ENCODE measurements at places on chromosomes 2 and 18.

DNA sequence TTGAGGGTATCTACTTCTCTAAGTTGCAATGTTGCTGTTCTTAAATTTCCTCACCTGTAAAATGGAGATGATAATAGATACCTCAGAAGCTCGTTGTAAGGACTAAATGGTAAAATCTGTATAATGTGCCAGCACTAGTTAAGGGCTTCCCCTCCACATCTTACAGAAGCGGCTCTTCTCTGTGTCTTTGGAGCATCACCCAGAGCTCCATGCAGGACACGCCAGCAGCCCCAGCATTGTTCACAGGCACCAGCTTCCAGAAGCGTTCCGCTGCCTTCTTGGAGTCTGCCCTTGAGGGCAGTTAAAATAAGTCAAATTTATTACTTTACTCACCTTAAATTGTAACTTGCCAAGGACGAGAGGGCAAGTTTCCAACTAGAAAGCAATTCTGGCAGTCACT lies 5.8 kb downstream of the DCDC2C start:
- no peak for DNase-seq

DNA sequence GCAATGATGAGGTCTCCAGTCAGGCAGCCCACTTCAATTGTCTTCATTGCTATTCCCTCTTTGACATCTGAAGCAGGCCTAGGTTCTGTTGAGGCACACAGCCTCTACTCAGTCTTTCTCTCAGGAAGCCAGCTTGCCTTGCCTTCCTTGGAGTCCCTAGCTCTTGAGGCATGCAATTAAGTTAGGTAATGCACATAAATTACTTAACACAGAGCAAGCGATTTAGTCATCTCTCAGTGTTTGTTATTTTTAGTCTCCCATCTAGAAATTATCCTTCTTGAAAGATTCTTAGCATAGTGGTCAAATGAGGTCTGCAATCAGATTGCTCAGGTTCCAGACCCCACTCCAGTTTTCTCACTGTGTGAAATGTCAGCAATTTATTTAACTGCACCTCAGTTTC lies 32.0 kb downstream of the SULT1C4 start:
- no peak for DNase-seq

DNA sequence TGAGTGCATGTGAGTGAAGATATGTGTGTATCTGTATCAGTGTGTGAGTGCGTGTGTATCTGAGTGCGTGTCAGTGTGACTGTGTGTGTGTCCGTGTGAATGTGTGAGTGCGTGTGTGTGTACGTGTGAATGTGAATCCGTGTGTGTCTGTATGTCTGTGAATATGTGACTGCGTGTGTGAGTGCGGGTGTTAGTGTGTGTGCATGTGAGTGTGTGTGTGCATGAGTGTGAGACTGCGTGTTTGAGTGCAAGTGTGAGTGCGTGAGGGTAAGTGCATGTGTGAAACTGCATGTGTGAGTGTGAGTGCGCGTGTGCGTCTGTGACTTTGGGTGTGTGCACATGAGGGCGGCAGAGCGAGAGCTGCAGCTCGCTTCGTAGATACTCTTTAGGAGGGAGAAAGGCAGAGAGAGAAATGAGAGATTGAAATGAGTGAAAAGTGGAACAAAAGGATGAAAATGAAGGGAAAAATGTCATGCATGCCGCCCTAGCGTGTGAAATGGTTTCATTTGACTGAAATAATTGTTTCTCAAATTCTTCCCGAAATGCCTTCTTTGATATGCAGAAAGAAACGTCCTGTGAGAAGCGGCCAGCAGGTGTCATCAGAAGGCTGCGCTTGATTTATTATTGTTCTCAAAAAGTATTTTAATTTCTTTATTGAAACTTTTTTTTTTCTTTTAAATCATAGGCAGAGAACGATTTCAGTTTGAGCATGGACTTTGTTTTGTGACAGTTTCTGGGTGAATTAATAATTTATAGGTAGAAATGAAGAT lies 25.6 kb downstream of the ZNF407 start:
- DNase-seq: peak; percentile 52

DNA sequence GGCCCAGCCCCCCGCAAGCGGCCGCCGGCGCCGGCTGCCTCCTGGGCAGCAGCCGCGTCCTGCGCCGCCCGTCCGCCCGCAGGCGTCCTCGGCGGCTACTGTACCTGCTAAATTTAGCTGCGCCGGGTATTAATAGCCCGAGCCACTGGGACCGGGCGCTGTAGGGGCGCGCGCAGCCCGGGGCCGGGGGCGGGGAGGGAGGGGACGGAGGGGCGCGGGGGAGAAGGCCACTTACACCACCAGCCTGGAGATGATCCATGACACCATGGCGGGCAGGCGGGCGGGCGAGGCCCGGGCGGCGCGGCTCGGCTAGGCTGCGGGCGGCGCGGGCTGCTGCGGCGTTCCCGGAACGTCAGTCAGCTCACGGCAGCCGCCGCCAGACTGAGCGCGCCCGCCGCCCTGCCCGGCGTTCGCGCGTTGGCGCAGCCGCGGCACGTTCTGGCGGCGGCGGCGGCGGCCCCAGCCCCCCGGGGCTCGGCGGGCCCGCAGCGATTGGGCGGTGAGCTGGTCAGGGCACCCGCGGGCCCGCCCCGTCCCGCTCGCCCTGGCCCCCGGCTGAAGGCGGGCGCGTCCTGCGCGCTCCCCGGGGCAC lies at the start of gene REEP1:
Gene REEP1 (minus strand): TSS at position 383 of the 592 bp plus-strand sequence. CDS start 116 bp downstream, at position 267.
- DNase-seq: peak; percentile 26

GRCh38 chr2:204046145-204046544 lies 109.6 kb downstream of the ICOS start:
- DNase-seq: no peak

- no peak for DNase-seq
These were observed 105.7 kb upstream of the GATA6 start for GRCh38 chr18:22063672-22064071.

DNA sequence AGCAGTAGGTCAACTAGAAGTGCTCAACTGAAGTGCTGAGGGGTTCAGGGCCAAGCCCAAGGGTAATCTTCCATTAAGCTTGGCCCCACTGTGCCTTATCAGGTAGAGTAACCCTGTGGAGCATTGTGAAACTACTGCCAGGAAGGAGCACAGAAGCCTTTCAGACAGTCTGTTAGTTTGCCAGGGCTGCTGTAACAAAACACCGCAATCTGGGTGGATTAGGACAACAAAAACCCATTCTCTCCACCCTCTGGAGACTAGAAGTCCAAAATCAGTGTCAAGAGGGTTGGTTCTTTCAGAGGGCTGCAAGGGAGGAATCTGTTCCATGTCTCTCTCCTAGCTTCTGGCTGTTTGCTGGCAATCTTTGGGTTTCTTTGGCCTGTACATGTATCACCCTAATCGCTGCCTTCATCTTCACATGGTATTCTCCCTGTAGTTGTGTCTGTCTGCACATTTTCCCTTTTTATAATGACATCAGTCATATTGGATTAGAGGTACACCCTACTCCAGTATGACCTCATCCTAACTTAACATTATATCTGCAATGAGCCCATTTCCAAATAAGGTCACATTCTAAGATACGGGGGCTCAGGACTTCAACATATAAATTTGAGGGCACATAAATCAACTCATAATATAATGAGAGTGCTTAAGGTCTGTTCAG lies 21.2 kb downstream of the VIT start:
- no peak for DNase-seq

DNA sequence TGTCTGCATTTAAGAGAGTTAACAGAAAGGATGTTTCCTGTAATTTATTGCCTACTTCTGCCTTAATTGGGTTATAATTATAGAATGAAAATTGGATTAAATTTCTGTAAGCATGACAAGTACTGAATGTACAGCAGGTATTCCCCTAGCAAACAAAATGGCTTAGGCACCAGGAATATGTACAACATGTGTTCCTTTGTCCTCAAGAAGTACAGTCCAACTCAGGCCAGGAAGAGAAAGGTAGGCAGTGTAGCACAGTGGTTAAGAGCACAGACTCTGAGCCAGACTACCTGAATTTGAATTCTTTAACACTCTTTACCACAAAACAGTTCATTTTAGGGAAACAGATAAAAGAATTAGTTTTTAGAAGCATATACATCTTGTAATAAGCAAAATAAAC lies 43.1 kb downstream of the COX7A2L start:
- no peak for DNase-seq

GRCh38 chr2:33073018-33073417 lies 126.3 kb downstream of the LTBP1 start:
- no peak for DNase-seq

- DNase-seq: no peak
These were observed 2.8 kb upstream of the OTOS start for GRCh38 chr2:240143276-240143675.

DNA sequence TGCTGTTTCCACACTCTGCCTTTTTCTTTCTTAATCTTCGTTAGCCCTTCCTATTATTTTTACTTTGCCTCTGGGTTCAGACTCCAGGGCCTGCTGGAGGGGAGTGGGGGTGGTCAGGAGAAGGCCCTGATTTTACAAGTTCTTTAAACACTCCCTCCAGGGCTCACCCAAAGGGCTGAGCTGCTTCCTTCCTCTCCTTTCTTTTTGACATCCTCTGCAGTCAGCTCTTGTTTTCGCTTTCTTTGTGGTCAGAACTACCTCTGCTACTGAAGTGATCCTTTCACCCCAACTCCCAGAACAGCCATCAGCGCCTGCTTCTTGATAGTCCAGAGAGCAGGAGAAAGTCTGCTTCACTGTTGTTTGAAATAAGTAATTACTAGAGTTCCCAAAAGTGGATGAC lies 925.7 kb downstream of the EPHA4 start:
- no peak for DNase-seq

DNA sequence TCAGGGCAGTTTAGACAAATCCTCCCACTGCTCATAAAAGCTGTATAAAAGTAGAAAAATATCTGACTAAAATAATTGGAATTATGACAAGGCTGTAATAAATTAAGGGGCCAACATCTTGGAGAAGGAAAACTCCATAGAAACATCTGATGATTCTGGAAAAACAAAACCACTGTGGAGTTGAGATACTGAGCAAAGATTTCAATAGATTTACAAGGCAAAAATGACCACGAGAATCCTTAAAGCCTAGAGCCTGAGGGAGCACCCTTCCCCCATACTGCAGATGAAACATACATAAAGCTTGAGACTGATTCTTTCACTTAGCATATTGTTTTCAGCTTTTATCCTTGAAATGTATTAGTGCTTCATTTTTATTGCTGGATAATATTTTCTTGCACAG lies 286.4 kb upstream of the MMADHC start:
- no peak for DNase-seq

- DNase-seq: no peak
These were observed 1668.2 kb upstream of the SLC39A10 start for GRCh38 chr2:193988784-193989183.

DNA sequence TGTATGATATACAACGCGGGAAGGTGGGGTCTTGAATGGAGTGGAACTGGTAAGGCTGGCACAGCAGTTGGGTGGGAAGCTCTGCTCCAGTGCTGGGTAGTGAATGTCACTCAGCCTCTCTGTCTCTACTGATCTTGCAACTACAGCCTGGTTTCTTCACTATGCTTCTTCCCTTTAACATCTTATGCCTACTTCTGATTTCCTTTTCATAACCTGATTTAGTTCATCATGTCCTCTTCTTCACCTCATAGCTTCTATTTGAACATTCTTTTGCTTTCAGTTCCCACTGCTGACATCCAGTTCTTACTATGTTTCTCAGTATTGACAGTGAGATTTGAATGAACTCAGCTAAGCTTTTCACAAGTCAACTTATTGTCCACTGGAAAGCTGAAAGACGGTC lies 286.2 kb downstream of the ARL6IP6 start:
- DNase-seq: no peak

DNA sequence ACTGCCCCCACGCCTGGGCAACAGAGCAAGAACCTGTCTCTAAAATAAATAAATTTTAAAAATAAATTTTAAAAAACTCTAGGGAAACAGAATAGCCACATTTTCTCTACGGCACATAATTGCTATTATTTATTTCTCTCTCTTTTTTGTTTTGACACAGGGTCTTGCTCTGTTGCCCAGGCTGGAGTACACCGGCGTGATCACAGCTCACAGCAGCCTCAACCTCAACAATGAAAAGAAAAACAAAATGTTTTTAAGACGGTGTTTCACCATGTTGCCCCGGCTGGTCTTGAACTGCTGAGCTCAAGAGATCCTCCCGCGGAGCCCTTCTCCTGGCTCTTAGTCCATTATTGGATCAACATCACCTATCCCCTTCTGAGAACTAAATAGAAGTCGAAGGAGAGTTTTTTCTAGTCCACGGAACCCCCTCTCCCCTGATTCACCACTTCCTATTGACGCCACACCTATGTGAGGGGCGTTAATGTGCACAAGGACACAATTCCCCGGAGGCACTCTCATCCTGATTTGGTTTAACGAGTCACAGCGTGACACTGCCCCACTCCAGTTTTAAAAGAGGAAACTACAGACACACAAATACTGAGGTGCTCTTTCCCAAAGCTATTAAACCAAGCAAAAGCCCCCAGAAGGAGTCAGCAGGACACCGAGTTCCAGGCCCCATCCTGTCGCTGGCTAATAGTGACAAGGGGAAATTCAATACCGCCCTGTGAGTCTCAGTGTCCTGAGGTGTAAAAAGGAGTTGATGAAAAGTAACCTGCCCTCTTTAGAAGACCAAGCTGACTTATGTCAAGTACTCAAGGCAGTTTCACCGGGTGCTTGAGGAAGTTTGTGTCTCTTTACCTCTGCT lies 1.1 kb downstream of the NPC1 start:
- peak; percentile 27 for DNase-seq

DNA sequence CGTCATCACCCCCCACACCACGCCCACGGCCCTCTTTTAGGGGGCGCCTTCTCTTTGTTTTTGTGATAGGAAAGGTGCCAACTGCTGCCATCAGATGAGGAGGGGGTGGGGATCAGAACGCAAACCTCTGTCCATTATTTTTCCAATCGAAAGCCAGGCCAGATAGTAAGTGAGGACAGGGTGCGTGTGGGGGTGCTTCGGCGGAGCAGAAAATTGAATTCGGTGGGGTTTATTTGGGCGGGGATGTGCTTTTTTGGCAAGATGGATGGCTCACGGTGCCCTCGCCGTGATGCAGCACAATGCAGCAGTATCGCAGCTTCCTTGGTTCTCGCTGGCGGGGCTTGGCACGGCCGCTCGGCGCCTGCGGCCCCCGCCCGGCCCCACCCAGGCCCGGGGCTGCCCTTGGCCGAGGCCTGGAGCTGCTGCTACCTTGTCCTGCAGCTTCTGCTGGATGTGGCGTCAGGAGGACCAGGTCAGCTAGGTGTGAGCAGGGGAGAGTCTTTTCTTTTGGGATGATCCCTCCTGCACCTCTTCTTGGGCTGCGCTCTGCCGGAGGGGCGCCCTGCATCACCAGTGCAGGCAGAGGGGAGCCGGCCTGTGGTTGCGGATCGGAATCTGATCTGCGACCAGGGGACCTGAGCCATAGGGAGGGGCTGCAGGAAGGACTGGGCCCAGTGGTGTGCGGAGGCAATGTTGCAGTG lies 1.3 kb downstream of the SPTBN1 start:
- no peak for DNase-seq

DNA sequence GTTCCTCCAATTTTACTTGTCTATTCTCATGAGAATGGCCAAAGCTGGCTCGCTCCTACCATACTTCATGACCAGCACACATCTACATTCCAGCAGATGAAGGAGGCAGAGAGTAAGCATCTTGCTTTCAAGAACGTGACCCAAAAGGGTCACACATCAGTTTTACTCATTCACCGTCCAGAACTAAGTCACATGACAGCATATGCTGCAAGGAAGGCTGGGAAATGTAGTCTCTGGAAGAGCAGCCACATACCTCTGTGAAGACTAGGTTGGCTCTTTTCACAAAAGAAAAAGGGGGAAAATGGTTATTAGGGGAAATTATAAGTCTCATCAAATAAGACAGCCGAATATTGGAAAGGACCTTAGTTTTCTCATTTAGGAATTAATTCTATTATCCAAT lies 835.3 kb downstream of the EPHA4 start:
- no peak for DNase-seq

GRCh38 chr18:8732442-8733360 lies 27.3 kb downstream of the MTCL1 start:
- no peak for DNase-seq

All from naive thymus-derived CD8-positive, alpha-beta T cell (primary cell).